Activated naive CD4-positive, alpha-beta T cell treated with anti-CD3 and anti-CD28 coated beads, Interleukin-2, amount 10 ng/mL, durations not matched to agents 7 days and 5 days (primary cell): ENCODE measurements at places on chromosomes 2 and 18.

DNA sequence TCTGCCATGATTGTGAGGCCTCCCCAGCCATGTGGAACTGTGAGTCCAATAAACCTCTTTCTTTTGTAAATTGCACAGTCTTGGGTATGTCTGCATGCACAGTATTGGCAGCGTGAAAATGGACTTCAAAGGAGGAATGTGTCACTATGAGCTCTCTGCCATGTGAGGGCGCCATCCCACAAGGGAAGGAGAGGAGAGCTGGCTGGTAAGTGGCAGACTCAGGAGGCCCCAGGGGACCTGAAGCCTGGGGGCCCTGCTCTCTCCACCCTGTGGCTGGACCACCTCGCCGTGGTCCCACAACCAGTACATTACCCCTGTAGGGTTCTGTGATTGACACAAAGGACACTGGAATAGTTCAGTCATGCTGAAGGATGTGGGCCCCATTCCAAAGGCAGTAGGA lies 122.1 kb downstream of the RPIA start:
- H3K27ac ChIP-seq = no peak overlapping the region
- no peak for DNase-seq
- H3K4me3 ChIP-seq = no peak overlapping the region
- peaks cover 5% of the 10 kb centered on the region for H3K27me3 ChIP-seq
- no peaks in the 10 kb centered on the region for H3K36me3 ChIP-seq

DNA sequence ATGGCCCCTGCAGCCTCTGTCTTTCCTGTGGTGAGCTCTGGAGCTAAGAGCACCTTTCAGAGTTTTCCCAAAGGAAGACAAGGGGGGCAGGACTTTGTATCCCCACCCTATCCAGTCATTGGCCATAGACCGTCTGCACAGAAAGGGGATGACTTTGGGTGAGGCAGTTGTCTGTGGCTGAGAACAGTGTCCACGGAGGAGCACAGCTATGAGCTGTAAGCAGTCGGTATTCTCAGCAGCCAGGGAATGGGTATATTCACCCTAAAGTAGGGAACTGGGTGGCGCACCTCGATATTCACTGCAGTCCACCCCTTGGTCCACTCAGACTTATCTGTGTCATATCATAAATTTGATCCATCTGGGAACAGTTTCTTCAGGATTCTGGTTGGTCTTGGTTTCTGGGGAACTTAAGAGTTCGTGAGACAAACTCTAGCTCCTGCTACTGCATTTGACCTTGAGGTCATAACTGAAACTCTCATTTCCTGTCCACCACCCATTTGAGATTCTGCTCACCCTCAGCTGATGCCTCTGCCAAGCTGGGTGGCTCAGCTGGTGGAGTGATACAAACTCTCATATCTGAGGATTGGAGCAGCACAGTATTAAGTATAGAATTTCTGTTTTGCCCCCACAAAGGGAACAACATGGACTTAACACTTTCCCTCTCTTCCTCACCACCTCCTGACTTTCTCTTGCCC lies 45.2 kb upstream of the SCG2 start:
- no peak for DNase-seq
- no peak overlapping the region for H3K27ac ChIP-seq
- no peaks in the 10 kb centered on the region for H3K36me3 ChIP-seq

- H3K4me3 ChIP-seq = no peak overlapping the region
- no peak overlapping the region for H3K27ac ChIP-seq
- no peaks in the 10 kb centered on the region for H3K36me3 ChIP-seq
- H3K27me3 ChIP-seq = peaks cover 23% of the 10 kb centered on the region
Observed at GRCh38 chr2:136215908-136216472, 98.0 kb upstream of the CXCR4 start.

DNA sequence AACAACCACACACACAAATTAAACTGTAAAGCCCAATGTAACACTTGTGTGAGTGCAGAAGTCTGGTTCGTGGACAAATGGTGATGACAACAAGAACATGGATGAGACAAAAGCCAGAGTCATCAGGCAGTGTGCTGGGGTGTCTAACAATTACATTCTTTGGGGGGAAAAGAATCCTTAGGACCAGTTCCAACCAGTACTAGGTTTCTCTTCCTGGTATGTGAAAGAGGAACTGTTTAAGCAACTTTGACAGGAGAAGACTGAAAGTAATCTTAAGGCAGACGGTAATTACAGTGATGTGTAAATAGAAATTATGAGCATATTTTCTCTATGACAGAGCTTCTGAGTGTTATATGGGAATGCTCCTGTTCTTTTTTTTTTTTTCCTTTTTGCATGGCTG lies 133.4 kb downstream of the AFF3 start:
- no peak overlapping the region for H3K4me3 ChIP-seq
- H3K27me3 ChIP-seq = no peaks in the 10 kb centered on the region
- DNase-seq = no peak
- H3K4me1 ChIP-seq = no peaks in the 10 kb centered on the region
- H3K27ac ChIP-seq = no peak overlapping the region

GRCh38 chr2:130766037-130766436 lies 10.7 kb downstream of the AMER3 start:
- no peaks in the 10 kb centered on the region for H3K36me3 ChIP-seq
- H3K27me3 ChIP-seq = peaks cover 9% of the 10 kb centered on the region
- no peaks in the 10 kb centered on the region for H3K4me1 ChIP-seq
- DNase-seq = no peak

- peaks cover 31% of the 10 kb centered on the region for H3K36me3 ChIP-seq
- H3K4me1 ChIP-seq = peaks cover 64% of the 10 kb centered on the region
- H3K27me3 ChIP-seq = no peaks in the 10 kb centered on the region
- H3K4me3 ChIP-seq = peak overlapping the region; percentile 96
- peak overlapping the region; percentile 96 for H3K27ac ChIP-seq
- DNase-seq = no peak
Observed at GRCh38 chr18:51194604-51195003, 2.9 kb downstream of the MEX3C start.

DNA sequence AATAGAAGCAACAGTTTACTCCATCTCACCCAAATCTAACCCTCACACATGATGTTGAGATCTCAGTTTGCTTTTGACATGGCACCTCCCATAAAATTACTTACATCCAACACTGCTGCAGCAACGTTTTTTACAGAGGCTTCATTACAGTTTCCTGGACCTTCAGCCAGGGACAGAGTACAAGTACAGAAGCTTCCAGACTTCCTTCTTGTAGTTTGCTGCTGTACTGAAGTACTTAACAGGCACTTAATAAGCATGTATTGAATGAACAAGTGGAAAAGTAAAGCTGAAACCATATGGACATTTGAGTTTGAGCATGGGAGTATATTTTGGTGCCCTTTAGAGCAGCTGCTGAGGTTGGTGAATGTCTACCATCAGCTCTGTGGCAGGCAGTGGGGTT lies 514.2 kb downstream of the PTPRM start:
- H3K36me3 ChIP-seq = no peaks in the 10 kb centered on the region
- H3K4me1 ChIP-seq = no peaks in the 10 kb centered on the region
- H3K4me3 ChIP-seq = no peak overlapping the region
- DNase-seq = no peak
- no peak overlapping the region for H3K27ac ChIP-seq

- H3K4me1 ChIP-seq = no peaks in the 10 kb centered on the region
- H3K36me3 ChIP-seq = no peaks in the 10 kb centered on the region
- H3K27ac ChIP-seq = no peak overlapping the region
- no peak overlapping the region for H3K4me3 ChIP-seq
- H3K27me3 ChIP-seq = no peaks in the 10 kb centered on the region
- no peak for DNase-seq
Observed at GRCh38 chr2:107511970-107512789, 314.5 kb upstream of the RGPD4 start.

DNA sequence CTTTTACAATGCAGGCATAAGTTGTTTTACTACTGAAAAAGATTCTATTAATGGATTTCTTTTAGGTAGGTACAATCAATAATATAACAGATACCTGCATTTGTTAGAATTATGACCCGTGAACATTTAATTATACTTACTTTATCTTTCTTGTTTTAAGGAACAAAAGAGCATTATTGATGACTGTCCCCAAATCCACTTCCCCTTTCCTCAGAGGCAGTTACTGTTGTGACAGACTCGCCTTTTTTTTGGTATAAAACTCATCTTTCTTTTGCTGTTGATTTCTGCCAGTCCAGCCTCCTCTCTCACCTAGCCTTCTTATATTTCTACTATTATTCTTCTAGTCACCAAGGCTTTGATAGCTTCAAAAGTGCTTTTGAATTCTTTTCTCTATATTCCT lies 12.1 kb downstream of the ACTR3 start:
- H3K4me1 ChIP-seq = peaks cover 90% of the 10 kb centered on the region
- no peak overlapping the region for H3K27ac ChIP-seq
- H3K36me3 ChIP-seq = peaks cover 51% of the 10 kb centered on the region
- DNase-seq = no peak
